Lung microvascular endothelial cell (primary cell): ENCODE measurements at places on chromosomes 6 and 20. TPM values are rescaled to one million over a fixed set of nuclear protein-coding genes. Genes with fewer than 3 reads are reported as not detected.
A peak's percentile ranks its signal among the peaks of the same experiment; 100 is the strongest.

The CDSN gene
- under 0.01 TPM in 1 of 2 replicates, not detected in the other for total RNA-seq

The RAD21L1 gene
- total RNA-seq: not detected in 2 replicates

The REM1 gene
- under 0.01 TPM in 1 of 2 replicates, not detected in the other for total RNA-seq

DNA sequence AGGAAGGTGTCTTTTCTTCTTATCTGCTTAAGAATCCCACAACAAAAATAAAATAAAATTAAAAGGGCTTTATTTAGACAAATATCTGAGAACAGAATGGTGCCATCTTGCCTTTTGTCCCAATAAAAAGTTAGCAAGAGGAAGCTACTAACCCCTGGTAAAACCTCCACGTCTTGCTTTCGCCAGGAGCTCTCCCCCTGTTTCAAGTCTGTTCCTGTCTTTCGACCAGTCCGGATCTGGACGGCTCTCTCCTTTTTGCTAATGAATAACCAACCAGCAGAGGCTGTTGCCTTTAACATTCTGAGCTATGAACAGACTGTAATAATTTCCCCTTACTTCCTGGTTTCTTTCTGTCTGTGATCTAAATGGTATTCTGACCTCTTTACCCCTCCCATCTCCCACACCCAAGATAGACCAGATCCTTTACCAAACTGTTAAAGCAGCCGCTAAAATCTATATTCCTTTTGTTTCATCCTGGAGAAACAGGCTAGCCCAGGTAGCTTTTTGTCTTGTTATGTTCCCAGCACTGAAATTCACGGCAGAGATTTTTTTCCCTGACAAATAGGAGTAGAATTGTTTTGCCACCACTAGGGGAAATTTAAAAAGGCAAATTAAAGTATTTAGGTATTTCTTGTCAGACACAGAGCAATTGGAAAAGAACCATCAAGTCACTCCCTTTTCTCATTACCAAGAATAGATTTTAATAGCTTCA lies at the start of gene FRK:
Gene FRK (minus strand): TSS at position 320 of the 712 bp plus-strand sequence. CDS start 580 bp downstream, outside the sequence.
- peak; percentile 15 for DNase-seq

GRCh38 chr6:36428911-36429310 lies 13.7 kb downstream of the PXT1 start:
- peak; percentile 18 for DNase-seq

GRCh38 chr6:111536910-111537527 lies 54.0 kb upstream of the REV3L start:
- peak; percentile 64 for DNase-seq

- no peak for DNase-seq
These were observed 8.6 kb downstream of the PNLDC1 start for GRCh38 chr6:159808647-159809046.

DNA sequence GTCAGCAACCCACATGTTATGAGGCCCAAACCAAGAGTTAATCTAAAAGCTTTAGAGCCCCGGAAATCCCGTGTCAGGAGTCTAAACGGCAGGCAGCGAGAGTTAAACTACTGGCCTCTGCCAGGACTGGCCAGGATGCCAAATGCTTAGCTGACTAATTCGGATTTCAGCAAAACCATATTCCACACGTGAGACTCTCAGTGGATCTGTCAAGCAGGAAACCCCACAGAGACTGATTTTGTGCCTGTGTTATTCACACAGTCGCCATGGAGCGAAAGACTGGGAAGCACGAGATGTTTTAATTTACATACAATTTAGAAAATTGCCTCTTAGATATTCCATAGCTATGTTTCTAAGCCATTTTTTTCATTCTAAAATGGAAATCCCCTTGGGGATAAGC lies 152.9 kb downstream of the RNASET2 start:
- no peak for DNase-seq

- DNase-seq: no peak
These were observed 147.8 kb downstream of the HS3ST5 start for GRCh38 chr6:114195027-114195365.
